ENCODE measurements at places on chromosomes 3 and 15.

DNA sequence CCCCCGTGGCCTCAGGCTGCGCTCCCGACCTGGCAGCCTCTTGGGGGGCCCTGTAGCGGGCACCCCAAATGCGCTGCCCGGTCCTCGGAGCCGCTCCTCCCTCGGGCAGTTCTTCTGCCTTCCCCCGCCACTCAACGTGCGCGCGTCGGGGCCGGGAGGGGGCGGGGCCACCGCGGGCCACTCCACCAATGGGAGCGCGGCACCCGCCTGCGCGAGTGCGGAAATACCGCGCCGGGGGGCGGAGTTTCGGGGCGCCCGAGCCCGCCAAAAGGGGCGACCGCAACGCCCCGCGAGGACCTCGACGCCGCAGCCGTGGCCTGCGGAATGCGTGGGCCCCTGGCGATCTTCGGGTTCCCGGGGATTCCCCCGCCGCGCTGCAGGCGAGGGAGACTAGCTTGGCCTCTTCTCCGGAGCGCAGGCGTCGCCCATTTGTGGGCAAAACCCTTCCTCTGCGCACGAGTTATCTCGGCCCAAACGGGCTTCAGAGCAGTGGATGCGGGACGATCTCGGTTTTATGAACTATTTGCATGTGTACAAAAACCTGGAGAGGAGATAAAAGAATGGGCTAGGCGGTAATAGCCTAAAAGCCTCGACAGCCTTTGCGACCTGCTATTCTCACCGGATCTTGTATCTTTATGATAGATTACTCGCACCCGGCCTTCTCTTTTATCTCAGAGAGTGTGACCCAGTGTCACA is at the start of gene TASOR:
Gene TASOR, minus strand, starts transcription at position 144 of the 696 bp plus-strand sequence. CDS start 259 bp downstream, outside the sequence.
- DNase-seq = peak; percentile 81

DNA sequence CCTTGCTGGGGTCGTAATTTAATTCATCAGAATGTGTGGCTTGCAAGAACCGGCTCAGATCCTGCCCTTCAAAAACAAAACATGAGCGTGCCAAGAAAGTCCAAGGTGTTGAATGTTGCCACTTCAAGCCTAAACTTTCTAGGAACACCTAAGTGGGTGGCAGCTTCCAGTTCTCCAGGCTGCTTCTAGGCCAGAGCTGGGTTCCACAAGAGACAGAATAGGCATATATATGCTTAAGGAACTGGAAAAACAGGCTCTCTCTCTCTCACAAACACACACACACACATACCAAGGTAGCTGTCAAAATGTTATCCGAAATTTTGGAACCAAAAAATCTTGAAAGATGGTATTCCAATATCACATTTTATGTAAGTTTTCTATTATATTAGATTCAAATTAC is 890 bp upstream of the ADIPOQ start:
- DNase-seq = no peak

DNA sequence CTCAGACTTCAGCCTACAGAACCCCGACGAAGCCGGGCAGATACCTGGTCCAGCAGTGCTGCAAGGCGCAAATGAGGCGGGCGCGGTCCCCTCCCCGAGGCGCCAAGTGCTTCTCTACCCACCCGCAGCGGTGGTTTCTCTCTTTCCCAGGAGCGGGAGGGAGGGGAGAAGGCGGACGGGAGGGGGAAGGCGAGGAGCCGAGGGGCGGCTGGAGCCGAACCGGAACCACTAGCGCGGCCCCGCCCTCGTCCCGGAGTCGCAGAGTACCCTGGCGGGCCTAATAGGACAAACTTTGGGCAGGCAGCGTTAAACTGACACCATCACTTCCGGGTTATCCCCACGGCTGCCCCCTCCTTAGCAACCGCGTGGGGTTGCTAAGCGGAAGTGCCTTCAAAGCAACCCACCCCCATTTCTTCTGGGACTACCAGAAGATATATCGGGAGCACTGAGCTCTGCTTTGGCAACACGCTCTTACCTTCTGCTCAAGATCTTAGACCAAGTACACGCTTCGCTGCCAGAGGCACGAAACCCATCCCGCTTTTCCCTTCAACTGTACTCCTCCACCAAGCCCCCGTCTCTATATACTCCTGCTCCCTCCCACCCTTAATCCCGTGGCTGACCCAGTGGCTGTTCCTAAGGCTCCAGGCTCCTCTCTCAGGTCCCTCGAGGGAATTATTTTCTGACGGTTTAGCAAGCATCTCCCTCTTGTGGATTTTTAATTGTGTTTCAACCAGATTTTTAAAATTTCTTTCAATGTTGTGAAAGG is at the start of gene CSNK1G1:
Gene CSNK1G1, minus strand, starts transcription at position 230 of the 766 bp plus-strand sequence. CDS start 55,674 bp downstream, outside the sequence.
- DNase-seq = peak; percentile 94

- DNase-seq = no peak
These were observed 300.1 kb upstream of the C2CD4B start for GRCh38 chr15:62465173-62465572.

DNA sequence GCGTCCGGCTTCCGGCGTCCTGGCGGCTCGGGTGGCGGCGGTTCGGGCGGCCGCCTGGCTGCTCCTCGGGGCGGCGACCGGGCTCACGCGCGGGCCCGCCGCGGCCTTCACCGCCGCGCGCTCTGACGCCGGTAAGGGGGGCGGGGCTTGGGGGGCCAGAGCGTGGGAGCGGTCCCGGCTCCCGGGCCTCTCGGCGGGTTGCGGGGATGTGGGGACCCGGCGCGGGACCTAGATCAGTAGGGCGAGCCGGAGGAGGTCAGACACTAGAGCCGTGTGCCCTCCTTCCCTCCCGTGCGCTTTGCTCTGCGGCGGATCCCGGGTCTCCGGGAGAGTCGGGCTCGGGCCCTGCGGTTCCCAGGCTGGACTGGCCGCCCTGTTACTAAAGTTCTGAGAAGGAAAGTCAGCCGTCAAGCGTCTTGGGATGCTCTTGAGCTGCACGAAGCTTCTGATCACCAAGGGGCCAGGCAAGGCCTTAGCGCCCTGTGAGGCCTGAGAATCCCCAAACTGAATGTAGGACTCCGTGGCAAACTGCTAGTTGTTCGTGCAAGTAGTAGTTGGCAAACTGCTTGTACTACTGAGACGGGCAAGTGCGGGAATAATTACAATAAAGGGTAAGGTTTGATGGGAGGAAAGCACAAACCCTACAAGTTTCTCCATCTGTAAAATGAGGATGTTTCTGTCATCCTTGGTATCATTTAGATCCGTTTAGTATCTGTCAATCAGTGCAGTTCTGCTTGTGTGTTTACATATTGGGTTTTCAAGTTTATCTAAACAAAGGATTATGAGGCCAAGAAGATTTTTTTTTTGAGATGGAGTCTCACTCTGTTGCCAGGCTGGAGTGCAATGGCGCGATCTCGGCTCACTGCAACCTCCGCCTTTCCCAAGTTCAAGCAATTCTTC is 587 bp downstream of the PIGX start:
- DNase-seq = peak; percentile 34

- no peak for DNase-seq
These were observed 64.1 kb downstream of the EXOG start for GRCh38 chr3:38560284-38560683.

- DNase-seq = no peak
These were observed 348.3 kb upstream of the TMCO5A start for GRCh38 chr15:37586011-37586583.

DNA sequence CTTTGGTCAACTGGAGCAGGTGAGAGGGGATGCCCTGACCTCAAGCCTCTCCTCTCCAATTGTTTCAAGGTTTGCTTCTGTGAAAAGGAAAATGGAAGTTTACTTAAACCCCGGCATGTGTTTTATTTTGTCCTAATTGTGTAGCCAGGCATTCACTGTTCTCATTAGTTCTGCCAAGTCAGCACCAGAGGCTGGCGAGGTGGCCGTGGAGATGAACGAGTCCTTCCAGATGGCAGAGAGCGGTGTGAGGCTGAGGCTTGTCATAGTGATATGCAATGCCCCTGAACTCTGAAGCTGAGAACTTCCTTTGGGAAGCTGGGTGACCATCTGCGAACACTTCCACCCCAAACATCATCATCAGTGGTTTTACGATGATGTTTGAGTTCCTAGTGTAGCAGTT is 199.6 kb downstream of the TJP1 start:
- no peak for DNase-seq

- no peak for DNase-seq
These were observed 11.2 kb downstream of the TNFSF10 start for GRCh38 chr3:172511783-172512762.

GRCh38 chr15:53307952-53308624 is 451.4 kb downstream of the WDR72 start:
- DNase-seq = no peak

DNA sequence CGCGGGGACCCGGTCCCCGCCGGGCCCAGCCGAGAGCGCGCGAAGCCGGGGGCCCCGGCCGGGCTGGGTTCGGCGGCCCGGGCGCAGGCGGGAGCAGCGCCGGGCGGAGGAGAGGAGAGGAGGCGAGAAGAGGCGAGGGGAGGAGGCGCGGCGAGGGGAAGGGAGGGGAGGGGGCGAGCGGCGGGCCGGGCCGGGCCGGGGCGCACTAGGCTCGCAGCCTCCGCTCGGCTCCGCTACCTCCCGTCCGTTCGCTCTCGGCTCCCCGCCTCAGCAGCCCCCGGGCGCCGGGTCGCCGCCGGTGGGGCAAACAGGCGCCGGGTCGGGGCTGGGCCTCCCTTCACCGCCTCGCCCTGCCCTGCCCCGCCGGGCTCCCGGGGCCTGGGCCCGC is 351 bp downstream of the INSYN1 start:
- DNase-seq = no peak

- peak; percentile 70 for DNase-seq
These were observed 630.4 kb upstream of the TBL1XR1 start for GRCh38 chr3:177827511-177828207.

- DNase-seq = no peak
These were observed 96.9 kb upstream of the PFN2 start for GRCh38 chr3:150067561-150067960.

- no peak for DNase-seq
These were observed 153.4 kb upstream of the TSPAN3 start for GRCh38 chr15:77224352-77224751.

GRCh38 chr15:39629906-39630305 is 49.0 kb downstream of the THBS1 start:
- no peak for DNase-seq

All from ACHN (cell line).